ENCODE measurements at places on chromosomes 5 and 9.

- no peak for DNase-seq
Measured at GRCh38 chr5:68027519-68027918, 188.0 kb upstream of the PIK3R1 start.

DNA sequence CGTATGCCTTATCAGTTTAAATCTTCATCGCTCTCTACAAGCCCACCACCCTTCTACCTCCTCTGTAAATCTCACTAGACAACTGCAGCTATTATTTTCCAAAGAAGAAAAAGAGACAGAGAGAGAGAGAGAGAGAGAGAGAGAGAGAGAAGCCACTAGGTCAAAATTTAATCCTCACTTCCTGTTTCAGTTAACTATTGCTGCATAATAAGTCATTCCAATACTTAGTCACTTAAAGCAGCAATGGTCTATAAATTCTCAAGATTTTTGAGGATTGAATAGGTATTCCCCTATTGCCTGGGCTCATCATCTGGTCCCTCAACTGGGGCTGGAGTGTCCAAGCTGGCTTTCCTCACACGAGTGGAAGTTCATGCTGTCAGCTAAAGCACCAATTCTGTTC lies 68.8 kb downstream of the ITGA1 start:
- peak; percentile 58 for DNase-seq

DNA sequence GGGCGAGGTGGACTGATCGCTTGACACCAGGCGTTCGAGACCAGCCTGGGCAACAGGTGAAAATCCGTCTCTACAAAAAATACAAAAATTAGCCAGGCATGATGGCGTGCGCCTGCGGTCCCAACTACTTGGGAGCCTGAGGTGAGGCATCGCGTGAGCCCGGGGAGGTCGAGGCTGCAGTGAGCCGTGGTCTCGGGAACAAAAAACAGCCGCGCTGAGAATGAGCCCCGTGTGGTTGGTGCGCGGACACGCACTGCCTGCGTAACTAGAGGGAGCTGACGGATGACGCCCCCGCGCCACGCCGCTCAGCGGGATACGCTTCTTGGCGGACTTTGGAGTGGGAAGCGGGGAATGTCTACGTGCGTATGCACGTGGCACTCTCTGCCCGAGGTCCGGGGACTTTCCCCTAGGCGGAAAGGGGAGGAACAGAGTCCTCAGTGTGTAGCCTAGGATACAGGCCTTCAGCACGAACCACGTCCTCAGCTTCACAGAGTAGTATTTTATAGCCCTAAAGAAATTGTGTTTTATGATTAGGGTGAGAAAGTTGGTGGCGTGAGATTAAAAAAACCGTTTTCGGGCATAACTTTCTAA lies at the start of gene RMRP:
RMRP (minus strand) TSS at position 474 of the 591 bp plus-strand sequence.
- peak; percentile 98 for DNase-seq

GRCh38 chr5:111602817-111603445 lies 90.6 kb upstream of the STARD4 start:
- no peak for DNase-seq

GRCh38 chr9:128969491-128969890 lies 22.0 kb downstream of the NUP188 start:
- peak; percentile 43 for DNase-seq

GRCh38 chr5:143055596-143056338 lies 285.6 kb downstream of the ARHGAP26 start:
- DNase-seq = no peak

GRCh38 chr9:86783884-86784283 lies 163.4 kb downstream of the GAS1 start:
- no peak for DNase-seq

GRCh38 chr5:133328800-133329199 lies 277.0 kb downstream of the HSPA4 start:
- no peak for DNase-seq

DNA sequence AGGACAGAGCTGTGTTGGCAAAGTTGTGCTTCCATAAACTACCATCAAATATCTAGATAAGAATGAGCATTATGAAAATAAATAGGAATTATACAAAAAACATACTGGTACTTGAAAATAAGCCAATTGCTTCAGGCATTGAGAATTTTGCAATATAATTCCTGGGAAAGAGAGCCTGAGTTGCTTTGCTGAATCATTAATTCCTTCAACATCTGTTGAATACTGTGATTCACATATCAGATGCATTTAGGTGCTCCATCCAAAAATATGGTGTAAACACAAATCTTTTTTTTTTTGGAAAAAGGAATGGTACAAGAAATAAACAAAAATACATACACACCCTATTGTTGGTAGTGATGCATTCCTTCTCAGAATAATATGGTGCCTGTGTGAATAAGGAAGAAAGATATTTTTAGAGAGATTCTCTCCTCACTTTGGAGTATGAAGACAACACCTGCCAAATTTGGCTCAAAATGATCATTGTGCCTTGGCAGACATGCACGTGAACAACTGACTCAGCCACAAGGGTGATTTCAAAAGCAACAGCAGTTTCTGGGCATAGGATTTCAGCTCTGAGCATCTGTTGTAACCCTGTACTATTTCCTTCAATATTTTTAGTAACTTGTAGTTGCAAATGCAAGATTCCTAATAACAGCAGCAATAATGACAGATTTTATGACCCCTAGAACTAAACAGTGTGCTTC lies 96.7 kb downstream of the CAVIN4 start:
- no peak for DNase-seq

DNA sequence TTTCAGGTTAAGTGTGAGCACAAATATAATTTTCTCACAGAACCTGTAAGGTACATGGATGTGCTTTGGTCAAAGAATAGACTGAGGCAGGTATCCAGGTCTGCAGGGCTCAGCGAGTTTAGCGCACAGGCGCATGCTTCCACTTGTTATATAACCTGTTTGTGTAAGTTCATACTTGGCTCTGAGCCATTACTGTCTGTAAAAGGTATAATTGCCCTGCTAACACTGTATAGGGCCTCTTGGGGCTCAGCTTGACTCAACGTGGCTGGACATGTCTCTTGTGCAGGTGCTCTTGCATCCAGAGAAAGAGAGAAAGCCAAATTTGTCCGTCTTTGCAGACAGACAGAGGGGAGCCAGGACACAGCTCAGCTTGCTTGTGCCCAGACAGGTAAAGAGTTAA lies 759.6 kb downstream of the MTRR start:
- no peak for DNase-seq

DNA sequence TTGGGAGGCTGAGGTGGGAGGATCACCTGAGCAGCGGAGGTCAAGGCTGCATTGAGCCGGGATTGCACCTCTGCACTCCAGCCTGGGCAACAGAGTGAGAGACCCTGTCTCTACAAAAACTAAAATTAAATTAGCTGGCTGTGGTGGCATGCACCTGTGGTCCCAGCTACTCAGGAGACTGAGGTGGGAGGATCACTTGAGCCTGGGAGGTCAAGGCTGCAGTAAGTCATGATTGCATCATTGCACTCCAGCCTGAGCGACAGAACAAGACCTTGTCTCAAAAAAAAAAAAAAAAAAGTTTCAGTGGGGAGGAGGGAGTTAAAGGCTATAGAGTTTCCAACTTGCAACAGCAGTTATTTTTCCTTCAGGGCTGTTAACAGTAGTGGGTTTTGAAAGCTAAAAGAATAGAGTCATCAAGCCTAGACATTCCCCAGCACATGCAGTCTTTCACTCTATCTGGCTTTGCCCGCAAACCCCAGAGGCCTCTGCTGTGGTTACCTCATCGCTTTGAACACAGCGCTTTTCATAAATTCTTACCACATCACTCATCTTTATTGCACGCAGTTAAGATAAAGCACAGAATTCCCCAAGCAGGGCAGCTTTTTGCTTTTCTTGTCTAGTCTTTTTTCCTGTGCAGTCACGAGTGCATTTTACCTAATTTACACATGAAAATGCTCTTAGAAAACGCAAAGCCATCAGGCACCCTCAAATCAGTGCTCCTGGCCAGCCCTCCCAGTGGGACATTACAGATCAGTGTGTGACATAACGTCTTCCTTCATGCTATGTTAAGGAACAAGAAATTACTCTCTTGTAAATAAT lies 8.7 kb upstream of the SLC2A8 start:
- peak; percentile 95 for DNase-seq

GRCh38 chr9:105676351-105676923 lies 14.2 kb downstream of the TAL2 start:
- no peak for DNase-seq

DNA sequence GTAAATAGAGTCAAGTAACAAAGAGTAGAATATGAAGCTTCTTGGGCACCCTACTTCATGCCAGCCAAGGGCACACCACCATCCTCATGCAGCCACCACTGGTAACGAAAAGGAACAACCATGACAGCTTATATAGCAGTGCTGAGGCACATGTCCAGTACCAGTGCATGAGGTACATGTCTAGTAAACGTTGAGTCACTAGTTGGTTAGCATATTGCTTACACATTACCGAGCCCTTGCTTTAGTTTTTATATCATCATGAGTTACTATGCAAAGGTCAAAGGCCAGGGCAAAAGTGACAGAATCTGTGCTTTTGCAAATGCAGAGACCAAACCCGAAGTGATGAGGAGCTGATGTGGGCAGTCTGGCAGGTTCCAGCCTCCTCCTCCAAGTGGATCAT lies 147.1 kb upstream of the MAP1B start:
- no peak for DNase-seq

- DNase-seq = no peak
Measured at GRCh38 chr9:79490657-79491248, 81.0 kb upstream of the TLE4 start.

- DNase-seq = no peak
Measured at GRCh38 chr5:131222731-131223130, 41.1 kb upstream of the CDC42SE2 start.

DNA sequence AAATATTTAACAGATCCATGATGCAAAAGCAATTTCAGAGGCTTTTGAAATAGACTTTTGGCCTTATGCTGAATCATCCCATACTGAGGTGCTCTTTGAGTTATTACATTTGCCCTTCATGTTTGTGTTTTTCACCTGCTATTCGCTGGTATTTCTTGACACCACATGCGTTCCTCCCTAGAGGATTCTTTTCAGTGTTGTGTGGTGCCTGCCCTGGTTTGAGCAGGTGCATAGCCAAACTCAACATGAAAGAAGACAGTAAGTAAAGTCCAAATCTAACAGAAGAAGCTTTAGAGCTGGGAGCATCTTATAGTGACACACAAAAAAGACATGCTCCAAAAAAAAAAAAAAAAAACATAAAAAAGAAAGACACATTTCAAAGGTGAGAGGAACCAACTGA lies 796.3 kb downstream of the SEMA5A start:
- DNase-seq = no peak

GRCh38 chr9:129013674-129014073 lies 14.5 kb downstream of the SH3GLB2 start:
- no peak for DNase-seq

- no peak for DNase-seq
Measured at GRCh38 chr5:67511911-67512310, 315.3 kb upstream of the CD180 start.

DNA sequence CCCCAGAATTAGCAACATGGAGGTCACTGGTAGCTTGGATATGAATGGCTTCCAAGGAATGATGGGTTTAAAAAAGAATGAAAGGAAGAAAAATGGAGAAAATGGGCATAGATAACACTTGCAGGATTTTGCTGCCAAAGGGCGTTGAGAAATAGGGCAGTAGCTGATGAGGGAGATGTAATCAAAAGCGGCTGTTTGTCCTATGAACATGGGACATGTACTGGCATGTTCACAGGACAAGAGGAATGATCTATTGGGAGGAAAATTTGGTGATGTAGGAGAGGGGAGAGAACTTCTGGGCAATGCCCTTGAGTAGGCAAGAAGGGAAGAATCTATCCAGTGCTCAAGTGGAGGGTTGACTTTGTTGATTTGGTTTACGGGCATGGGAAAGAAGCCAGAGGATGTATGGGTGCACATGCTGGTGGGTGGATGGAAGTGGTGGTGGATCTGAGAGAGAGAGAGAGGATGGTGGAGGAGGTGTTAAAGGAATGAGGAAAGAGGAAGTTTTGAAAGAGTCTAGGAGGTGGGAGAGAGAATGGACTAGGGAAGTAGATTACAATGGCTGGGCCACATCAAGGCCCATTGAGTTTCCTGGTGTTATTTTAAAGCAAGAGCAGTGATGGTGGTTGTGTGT lies 115.1 kb upstream of the MVB12B start:
- no peak for DNase-seq

GRCh38 chr9:103997856-103998370 lies 96.2 kb upstream of the SMC2 start:
- no peak for DNase-seq

- no peak for DNase-seq
Measured at GRCh38 chr9:128340691-128341434, 536 bp downstream of the SLC27A4 start.

- DNase-seq = no peak
Measured at GRCh38 chr5:81850501-81851357, 99.8 kb upstream of the SSBP2 start.

DNA sequence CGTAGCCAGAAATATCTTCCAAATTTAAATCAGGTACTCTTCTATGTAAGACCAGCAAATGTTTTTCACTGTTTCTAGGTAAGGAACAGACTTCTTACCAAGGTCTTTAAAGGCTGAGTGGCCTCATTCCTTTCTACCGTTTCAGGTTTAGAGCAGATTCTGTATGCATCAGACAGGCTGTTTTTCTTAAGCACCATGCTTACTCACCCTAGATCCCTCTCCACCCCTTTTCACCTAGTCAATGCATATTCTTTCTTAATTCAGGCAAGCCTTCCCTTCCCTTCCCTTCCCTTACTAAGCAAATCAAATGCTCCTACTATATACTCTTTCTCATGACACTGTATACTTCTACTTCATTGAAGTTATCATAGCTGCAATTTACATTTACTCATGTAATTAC lies 70.7 kb downstream of the RFX3 start:
- DNase-seq = no peak

DNA sequence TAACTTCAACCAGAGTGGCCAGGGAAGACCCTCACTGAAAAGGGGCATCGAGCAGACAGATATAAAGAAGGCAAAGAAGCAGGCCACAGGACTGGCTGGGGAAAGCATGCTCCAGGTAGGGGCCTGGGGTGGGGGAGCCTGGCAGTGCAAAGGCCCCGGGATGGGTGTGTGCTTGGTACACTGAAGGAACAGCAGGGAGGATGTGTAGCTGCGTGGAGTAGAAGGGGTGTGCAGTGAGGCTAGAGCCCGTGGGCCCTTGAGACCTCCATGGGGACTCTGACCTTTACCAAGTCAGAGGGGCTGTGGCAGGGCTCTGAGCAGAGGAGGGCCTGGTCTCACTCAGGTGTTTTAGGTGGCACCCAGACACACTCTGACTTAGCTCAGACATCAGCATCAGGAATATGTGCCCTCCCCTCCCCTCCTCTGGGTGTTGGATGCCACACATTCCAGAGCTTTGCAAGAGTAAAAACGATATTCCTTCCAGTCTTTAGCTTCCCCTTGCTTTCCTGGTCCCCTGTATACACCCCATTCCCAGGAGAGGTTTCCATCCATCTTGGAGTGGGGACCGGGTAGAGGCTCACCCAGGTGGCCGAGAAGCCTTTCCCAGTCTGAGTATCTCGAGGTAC lies 7.6 kb downstream of the TRIM7 start:
- DNase-seq = no peak

GRCh38 chr5:174381241-174381640 lies 335.7 kb downstream of the NSG2 start:
- DNase-seq = no peak

Data from ACHN (cell line).